ENCODE measurements at places on chromosomes 11 and 22. TPM values are rescaled to one million over a fixed set of nuclear protein-coding genes. Genes with fewer than 3 reads are reported as not detected.
A peak's percentile ranks its signal among the peaks of the same experiment; 100 is the strongest.

The UCP3 gene
- total RNA-seq, result 0.11 TPM

The RGL4 gene
- total RNA-seq, result not detected

The KRTAP5-5 gene
- not detected for total RNA-seq

DNA sequence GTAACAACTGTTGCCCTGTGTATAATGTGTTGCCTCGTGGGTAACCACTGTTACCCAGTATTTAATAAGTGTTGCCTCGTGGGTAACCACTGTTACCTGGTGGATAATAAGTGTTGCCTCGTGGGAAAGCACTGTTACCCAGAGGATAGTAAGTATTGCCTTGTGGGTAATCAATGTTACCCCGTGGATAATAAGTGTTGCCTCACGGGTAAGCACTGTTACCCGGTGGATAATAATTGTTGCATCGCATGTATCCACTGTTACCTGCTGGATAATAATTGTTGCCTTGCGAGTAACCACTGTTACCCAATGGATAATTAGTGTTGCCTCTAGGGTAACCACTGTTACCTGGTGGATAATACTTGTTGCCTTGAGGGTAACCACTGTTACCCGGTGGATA lies 17.1 kb upstream of the NXPE4 start:
- no peak for DNase-seq

DNA sequence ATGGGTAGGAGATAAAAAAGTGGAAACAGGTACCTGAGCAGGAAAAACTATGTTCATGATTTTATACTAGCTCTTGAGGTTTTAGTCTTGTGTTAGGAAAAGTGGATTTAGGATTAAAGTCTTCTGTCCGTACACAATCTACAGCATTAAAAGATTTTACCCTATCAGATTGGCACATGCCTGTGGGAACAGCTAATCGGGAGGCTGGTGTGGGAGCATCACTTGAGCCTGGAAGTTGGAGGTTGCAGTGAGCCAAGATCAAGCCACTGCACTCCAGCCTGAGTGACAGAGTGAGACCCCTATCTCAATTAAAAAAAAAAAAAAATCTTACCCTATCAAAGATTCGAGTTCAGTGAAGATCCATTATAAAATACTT lies 12.2 kb upstream of the CRKL start:
- DNase-seq, result no peak

- DNase-seq, result peak; percentile 61
Observed at GRCh38 chr11:65121447-65121864, 478 bp downstream of the FAU start.

DNA sequence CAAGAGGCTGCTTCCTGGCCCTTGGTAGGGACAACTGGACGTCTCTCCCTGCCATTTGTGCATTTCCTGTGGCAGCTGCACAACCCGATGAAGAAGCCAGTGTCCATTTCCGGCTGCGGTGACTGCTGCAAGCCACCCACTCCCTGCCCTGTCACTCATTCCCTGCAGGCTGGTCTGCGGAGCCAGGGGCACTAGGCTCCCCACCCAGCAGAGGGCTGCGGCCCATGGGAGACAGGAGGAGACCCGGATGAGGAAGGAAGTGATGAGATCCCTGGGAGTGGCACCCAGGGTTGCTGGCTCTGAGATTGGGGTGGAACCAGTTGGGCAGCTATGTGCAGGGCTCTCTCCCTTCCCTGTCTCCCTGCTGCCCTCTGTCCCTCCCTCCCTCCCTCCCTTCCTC lies 10.0 kb upstream of the MYRF start:
- DNase-seq, result no peak

DNA sequence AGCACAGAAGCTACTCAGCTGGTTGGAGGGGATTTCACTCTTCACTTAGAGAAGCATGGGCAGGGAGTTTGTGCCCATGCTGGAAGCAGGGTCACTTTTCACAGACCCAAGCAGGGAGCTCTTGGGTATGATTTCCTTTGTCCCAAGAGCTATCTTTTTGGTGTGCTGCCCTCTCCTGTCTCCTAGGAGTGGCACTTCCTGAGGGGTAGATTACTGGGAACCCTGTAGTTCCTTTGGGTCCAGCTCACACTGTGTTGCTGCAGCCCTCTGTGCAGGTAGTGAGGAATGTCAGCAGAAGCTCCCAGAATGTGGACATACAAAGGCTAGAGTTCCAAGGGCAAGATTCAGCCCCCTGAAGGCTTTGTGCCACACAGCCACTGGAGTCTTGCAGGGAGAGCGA lies 537.1 kb upstream of the ANO3 start:
- DNase-seq, result no peak

- no peak for DNase-seq
Observed at GRCh38 chr11:37804666-37805065, 1206.6 kb upstream of the RAG2 start.
